A549 treated with DMSO at 1 μM for 4 hours (cell line): ENCODE measurements at places on chromosomes 6 and 20. TPM values are rescaled to one million over a fixed set of nuclear protein-coding genes. Genes with fewer than 3 reads are reported as not detected.

Gene ZSCAN31
- total RNA-seq = 1.6 to 2.8 TPM (median 2.2 TPM) in 5 replicates

Gene DDO
- 0.07 to 0.19 TPM (median 0.08 TPM) in 5 replicates for total RNA-seq

Gene C20orf141
- total RNA-seq = 0.23 to 0.62 TPM (median 0.49 TPM) in 4 of 5 replicates, not detected in the other

Gene IGF2R
- total RNA-seq = 29.2 to 35.9 TPM (median 34.1 TPM) in 5 replicates

Gene CALHM5
- total RNA-seq = 0.05 to 0.10 TPM (median 0.06 TPM) in 5 replicates
